Activated gamma-delta T cell treated with Interleukin-2 at 50 U/mL for 16 hours (primary cell): ENCODE measurements at places on chromosomes 6 and 20.

GRCh38 chr6:121222656-121223055 is 111.6 kb downstream of the TBC1D32 start:
- no peak for DNase-seq

DNA sequence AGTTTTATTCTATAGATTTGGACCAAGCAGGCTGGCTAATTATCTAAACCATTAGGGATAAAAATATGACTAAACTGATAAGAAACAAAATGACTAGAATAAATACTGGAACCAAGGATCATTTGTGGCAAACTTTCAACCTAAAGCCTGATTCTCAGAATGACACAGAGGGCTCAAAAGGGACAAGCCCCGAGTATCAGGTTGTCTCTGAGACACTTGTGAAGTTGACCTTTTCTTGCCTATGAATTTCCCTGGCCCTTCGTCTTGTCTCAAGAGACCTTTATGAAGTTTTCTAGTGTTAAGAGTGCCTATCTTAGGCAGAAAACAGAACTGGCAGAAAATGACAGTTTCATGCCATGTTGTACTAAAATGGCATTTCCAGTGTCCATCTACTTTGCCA is 68.3 kb downstream of the IMPG1 start:
- no peak for DNase-seq

DNA sequence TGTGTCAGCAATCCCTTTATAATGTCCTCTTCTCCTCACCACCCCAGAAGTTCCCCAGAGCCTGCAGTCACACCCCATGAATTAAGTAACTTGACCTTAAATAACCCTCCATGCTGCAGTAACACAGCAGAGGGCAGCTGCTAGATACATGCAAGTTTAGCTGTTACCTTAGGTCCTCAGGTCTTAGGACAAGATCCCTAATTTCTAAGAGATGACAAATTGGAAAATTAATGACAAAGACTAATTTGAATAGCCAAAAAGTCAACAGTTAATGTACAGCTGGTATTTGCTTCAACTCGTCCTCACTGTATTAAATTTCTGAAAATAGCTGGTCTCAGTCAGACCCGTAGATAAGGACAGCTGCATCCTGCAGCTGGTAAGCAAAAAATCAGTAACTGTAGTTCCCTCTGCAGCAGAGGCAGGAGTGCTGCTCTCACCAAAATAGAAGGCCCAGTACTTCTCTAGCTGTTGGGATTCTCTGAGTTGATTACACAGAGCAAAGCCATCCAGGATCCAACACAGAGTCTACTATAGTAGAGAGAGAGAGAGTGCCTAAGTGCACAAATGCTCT is 62.4 kb downstream of the TNFRSF21 start:
- DNase-seq: no peak

- DNase-seq: no peak
Measured at GRCh38 chr6:28922004-28922820, 1.6 kb downstream of the TRIM27 start.

- no peak for DNase-seq
Measured at GRCh38 chr6:71047417-71047816, 90.6 kb upstream of the B3GAT2 start.

DNA sequence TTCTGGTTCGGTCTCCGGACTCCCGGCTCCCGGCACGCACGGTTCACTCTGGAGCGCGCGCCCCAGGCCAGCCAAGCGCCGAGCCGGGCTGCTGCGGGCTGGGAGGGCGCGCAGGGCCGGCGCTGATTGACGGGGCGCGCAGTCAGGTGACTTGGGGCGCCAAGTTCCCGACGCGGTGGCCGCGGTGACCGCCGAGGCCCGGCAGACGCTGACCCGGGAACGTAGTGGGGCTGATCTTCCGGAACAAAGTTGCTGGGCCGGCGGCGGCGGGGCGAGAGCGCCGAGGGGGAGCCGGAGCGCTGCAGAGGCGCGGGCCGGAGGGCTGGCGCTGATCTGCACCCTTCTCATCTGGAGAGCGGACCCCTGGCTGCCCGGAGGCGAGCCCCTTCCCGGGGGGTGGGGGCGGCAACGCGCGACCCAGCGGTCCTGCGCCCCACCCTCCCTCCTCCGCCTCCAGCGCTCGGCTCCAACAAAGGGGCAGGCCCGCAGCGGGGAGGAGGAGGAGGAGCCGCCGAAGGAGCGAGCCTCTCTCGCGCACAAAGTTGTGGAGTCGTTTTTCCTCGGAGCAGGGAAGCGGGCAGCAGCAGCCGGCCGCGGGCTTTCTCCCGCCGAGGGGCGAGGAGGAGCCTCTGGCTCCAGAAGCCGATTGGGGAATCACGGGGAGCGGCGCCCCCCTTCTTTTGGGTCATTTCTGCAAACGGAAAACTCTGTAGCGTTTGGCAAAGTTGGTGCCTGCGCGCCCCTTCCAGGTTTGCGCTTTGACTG is at the start of gene UTRN:
Gene UTRN, plus strand, starts transcription at position 553 of the 765 bp plus-strand sequence. CDS start 6,494 bp downstream, outside the sequence.
- peak; percentile 11 for DNase-seq

GRCh38 chr20:34110745-34111641 is 1.1 kb downstream of the EIF2S2 start:
- no peak for DNase-seq

DNA sequence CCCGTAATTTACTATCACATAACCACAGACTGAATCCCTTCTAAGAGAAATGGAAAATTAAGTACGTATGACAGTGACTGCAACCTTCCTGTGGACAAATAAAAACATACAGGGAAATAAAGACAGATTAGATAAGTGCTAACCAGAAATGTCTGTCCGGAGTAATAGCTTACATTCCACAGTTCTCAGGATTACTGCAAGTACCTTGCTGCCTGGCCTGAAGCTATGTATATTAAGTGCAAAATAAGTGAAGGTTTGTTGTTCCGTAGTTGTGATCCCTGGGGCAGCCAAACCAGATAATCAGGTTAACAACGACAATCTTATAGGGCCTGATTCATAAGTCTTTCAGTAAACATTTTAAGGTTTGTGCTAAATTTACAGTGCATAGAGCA is 2.8 kb downstream of the NEDD9 start:
- DNase-seq: no peak

GRCh38 chr6:39428152-39428551 is 105.7 kb upstream of the KCNK16 start:
- no peak for DNase-seq

DNA sequence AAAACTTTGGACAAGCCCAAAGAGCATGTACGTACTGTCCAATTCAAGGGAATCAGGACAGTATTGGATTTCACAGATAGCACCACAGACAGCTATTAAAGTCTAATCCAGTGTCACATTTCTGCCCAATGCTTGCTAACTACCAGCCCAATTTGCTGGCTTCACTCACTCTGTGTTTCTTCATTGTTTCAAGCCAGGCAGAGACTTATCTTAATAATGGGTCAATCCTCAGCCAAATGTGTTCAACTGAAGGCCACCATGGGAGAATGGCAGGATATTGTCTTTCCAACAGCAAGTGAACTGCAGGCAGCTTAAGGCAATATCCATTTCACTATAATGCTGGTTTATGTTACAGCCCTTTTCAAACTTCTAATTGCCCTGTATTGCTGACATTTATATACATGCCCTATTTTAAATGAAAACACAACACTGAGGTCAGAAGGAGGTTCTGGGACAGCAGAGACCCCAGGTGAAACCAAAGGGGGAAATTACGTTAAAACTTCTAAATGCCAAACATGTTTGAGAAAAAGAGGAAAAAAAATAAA is 142.1 kb upstream of the RSPO3 start:
- no peak for DNase-seq

DNA sequence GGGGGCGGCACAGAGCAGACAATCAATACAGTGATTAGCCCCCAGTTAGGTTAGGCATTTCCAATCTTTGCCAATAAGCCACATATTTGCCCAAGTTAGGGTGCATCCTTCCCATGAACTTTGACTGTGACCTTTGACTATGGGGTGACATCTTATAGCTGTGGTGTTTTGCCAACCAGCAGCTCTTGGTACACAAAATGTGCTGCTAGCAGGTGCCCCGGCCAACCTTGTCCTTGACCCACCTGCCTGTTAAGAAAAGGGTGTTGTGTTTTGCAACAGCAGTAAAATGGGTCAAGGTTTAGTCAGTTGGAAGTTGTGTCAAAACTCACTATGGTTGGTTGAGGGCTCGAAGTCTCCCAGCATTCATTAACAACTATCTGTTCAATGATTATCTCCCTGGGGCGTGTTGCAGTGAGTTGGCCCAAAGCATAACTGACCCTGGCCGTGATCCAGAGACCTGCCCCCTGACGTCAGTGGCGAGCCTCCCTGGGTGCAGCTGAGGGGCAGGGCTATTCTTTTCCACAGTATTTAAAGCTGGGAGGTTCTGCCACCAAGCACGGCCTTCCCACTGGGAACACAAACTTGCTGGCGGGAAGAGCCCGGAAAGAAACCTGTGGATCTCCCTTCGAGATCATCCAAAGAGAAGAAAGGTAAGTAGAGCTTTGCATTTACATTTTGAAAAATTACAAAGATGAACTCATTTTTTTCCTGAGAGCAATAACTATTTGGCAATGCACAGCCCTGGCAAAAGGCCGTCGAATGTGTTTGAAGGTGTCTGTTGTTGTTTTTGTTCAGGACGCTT is at the start of gene PCK1:
Gene PCK1, plus strand, starts transcription at position 557 of the 802 bp plus-strand sequence. CDS start 302 bp downstream, outside the sequence.
- no peak for DNase-seq

- DNase-seq: no peak
Measured at GRCh38 chr6:78709021-78709420, 158.3 kb upstream of the IRAK1BP1 start.

- DNase-seq: peak; percentile 13
Measured at GRCh38 chr20:25389858-25390537, 637 bp downstream of the ABHD12 start.

DNA sequence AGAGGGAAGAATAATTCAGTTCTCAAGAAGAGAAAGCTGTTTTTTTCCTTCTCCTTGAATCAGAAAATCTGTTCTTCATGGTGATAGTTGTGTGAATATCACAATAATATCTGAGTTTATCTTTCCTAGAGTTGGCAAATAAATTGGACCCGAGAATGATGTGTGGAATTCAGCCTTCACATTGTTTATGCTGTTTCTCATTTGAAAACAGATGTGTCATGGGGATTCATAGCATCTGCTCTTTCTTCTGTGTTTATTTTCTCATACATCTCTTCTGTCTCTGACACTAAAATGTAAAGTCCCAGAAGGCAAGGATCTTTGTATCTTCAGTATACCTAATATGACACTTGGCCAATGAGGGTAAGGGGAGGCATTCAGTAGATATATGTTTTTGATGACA is 103.6 kb upstream of the SGK1 start:
- DNase-seq: no peak

- no peak for DNase-seq
Measured at GRCh38 chr6:37657112-37657886, 40.4 kb downstream of the MDGA1 start.

DNA sequence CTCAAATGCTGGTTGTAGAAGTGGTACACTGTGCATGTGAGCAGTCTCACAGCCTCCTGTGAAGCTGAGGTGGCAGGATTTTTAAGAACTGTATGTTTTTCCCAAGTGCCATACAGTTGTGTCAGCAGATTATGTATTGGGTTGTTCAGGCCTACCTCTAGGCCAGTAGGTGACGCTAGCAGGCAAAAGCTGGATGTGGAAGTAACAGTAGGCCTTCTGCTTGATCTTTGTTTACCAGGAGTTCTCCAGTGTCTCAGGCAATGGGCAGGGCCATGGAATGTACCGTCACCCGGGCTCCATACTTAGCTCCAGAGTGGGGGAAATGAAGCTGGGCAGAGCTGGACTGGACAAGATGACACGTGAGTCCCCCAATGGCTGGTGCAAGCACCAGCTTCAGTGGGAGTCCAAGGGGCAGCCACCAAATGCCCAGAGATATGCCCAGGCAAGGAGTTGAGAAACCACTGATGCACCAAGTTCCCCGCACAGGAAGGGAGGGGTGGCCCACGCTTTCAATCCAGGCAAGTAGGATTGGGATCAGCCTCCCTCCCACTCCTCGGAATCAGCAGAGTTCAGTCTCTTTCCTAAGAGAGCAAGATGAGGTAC is 289.7 kb downstream of the HTR1B start:
- DNase-seq: no peak

GRCh38 chr6:70186461-70186860 is 116.4 kb downstream of the COL9A1 start:
- DNase-seq: no peak
